ENCODE measurements at places on chromosomes 2 and 18.

- no peak for DNase-seq
These were observed 207.3 kb downstream of the TRIB2 start for GRCh38 chr2:12923907-12924610.

DNA sequence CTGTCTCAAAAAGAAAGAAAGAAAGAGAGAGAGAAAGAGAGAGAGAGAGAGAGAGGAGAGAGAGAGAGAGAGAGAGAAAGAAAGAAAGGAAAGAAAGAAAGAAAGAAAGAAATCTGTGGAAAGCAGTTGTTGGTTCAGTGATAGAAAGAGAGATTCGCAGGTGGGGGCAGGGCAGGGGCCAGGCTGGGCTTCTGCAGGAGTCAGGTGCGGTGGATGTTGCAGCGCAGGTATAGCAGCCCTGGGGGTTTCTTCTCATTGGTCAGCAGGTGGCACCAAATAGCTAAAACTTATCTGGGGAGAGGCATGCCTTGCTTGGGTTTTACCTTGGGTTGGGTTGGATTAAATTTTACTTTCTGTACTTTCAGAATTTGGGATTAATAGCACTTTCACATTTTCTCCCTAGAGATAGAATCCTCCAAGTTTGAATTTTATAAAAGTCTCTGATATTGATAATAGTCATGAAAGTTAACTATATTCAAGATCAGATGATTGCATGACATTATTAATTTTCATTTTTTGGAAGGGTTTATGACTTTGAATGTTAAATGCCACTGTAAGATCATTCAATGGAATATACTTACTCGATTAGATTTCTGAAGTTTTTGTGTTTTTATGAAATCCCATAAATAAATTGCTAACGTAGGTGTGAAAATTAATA lies 66.6 kb downstream of the SPTBN1 start:
- DNase-seq, result no peak

GRCh38 chr2:151614606-151615306 lies 119.5 kb downstream of the NEB start:
- DNase-seq, result no peak

DNA sequence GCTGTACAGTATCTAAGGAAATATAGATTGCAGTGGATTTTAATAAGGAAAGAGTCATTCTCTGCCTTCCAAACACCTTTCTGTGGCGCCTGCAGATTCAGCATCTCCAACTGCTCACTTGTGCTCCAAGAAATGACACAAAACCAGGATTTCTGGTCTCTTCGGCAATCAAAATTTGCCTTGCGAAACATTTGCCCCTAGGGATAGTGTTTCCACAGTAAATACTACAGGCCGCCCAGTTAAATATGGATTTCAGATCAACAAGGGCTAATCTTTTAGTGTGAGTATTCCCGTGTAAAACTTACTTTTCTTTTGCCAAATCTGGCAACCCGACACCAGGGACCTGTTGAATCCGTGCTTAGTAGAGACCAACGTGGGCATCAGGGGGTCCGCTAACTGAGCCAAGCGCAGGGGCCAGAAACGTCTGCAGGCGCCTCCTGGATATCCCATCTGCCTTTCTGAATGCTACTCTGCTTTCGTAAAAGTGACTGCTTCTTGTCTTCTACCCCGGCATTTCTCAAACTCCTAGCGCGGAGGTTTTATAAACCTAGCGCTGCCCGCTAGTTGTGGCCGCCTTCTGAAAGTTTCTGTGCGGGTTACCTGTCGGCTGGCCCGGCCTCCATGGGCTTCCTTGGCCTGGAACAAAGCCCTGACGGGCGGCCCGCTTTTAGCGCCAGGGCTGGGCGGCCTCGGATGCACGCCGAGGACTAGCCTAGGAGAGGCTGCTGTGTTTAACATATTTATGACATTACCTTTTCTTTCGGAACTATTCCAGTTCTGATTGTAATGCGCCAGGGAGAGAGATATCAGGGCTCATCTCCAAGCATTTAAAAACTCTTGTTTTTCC lies 2.5 kb downstream of the CYP1B1 start:
- no peak for DNase-seq

DNA sequence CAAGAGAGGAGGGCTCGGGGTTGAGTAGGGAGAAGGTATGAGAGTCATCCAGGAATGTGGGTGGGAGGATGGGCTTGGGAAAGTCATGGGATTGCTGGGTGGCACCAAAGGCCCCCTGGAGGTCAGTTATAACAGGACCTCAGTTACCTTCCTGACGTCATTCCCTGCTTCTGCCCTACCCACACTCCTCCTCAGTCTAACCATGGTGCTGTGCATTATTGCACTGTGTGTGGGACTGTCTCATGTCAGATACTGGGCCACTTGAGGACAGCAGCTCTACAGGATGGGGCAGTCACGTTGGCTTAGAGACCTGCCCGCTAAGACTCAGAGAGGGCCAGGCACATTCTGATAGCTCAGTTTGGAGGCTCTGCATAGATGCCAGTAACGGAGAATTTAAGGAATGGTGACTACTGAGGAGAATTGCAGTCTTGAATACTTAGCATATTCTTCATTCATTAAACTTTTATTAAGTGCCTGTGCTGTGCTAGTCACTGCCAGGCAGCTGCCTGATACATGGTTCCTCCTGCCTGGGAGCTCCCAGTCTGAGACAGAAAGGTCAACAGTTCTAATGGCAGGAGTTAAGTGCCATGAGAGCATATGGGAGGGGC lies 90.5 kb downstream of the LAMA3 start:
- no peak for DNase-seq

DNA sequence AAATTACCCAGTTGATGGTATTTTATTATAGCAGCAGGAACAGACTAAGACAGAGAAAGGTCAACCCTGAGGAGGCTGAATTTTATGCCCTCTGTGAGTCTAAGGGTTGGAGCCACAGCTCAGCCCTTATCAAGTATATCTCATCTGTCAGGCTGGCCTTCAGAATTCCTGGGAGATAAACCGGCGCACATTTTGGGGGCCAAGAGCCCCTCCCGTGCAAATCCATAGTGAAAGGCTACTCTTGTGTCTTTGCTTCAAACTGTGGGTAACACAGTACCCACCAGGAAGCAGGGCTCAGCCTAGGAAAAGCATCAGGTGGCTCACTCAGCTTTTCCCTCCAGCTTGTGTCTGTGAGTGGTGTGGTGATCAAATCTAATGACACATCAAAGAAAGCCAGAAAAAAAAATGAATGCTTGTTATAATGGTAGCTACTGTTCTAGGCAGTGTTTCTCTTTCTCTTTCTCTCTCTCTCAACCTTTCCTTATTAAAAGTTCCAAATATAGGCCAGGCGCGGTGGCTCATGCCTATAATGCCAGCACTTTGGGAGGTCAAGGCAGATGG lies 25.0 kb upstream of the ASXL2 start:
- no peak for DNase-seq

- no peak for DNase-seq
These were observed 109.2 kb downstream of the DYSF start for GRCh38 chr2:71562518-71562917.

- peak; percentile 55 for DNase-seq
These were observed 75.7 kb upstream of the TFCP2L1 start for GRCh38 chr2:121360566-121361300.

GRCh38 chr2:58291726-58292438 lies 50.8 kb upstream of the FANCL start:
- no peak for DNase-seq

DNA sequence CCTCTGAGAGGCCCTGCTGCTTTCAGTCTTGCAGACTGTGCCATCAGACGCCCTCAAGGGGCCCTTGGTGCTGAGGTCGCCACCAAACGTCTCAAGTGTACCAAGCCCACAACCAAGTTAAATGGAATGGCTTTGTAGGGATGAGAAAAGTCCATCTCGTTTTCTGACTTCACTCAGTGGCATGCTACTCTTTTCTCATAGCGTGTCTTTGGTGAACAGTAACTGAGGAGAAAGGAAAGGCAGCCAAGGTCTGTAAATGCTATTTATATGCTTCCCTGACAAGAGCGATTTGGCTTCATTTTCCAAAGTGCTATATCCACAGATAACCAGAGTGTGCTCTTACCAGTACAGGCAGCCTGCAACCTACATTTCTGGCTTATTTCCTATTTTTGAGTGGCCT lies 123.0 kb downstream of the MTX2 start:
- peak; percentile 32 for DNase-seq

DNA sequence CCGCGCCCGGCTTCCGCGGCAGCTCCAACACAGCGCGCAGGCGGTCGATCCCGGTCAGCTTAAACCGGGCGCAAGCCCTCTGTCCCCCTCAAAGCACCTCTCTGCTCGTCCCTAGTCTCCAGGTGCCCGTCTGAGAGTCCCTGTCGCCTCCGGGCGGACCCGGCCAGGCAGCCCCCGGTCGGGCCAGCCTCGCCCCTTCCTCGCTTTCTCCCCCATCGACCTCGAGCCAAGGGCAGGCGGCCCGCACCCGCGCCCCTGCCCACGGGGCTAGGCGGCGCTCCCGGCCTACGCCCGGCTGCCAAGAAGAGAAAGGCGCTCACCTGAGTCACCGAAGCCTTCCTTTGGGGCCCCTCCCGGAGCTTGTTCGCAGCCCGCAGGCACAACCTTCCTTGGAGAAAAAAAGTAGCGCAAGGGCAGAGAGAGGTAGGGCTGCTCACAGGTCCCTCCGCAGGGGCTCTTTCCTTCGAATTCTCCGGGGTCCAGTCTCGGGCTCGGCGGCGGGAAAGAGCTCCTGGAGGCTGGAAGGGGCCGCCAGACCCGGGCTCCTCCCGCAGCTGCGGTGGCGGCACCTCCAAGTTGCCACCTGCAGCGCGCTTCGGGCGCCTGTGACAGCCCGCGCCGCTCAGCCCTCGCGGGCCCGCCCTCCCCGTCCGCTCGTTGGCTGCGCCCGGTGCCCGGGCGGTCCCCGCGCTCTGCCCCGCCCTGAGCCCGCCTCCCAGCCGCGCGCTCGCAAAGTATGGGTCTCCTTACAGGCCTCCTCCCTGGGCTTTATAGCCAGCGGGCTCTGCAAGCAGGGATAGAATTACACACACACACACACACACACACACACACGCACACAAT lies 86.5 kb upstream of the EPB41L3 start:
- DNase-seq, result no peak

DNA sequence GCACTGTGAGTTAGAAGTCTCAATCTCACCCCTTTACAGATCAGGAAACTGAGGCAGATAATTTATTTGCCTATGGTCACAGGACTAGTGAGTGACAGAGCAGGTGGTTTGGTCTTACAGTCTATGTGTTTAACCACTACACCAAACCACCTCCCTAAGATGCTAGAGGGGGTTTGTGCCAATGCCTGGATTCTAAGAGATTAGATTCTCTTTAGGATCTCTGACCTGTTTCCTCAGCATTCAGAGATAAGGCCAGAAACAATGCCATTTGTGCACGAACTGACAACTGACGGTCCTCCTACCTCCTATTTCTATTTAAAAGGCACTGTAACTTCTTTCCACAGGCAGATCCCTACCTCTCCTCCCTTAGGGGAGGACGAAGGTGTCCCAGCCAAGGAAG lies 2.3 kb upstream of the SLC20A1 start:
- DNase-seq, result no peak

DNA sequence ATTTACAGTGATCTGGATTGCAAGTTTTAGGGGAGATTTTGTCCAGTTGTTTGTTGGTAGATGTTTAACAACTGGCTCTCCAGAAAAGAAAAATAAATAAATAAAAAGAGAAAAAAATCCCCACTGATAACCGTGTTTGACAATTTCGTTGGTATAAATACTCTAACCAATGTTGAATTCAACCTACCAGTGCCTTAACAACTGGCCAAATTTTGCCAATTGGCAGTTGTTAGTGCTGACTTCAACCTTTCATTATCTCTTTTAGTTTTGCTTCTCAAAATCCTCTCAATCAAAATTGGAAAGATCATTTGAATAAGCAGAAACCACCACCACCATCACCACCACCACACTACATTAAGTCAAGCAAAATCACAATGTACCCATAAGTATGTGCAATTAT lies 490.3 kb downstream of the PIK3C3 start:
- no peak for DNase-seq

DNA sequence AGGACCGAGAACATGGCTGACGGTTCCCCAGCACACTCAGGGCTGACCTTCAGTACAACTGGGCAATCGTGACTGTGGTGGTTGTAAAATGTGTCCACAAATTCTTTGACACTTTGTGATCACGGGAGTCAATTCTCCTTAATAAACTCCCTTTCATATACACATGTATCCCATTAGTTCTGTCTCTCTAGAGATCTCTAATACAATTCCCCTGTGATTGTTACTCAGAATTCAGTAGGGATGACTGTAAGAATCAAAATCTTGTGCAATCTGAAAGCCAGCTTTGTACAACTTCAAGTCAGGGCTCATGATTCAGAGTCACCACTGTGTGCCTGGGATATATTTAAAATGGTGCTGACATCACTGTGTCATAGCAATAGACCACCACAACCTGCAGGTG lies 89.5 kb upstream of the LMAN1 start:
- peak; percentile 30 for DNase-seq

- no peak for DNase-seq
These were observed 47.3 kb upstream of the OTX1 start for GRCh38 chr2:63003351-63003750.

DNA sequence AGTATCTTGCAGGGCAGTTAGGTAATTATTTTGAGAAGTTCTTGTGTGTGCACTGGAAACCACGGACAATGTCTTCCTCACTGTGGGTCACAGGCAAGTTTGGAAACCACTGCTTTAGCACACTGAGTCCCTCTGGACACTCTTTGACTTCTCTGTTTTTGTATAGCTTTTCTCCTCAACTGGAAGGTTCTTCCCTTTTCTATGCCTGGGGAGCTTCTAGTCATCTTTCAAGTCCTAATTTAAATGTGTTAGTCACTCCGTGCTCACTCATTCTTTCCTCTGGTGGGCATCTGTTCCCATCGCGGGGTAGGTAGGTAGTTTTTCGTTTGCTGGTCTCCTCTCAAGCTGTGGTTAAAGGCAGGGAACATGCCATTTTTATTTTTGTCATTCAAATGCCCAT lies 32.1 kb downstream of the E2F6 start:
- DNase-seq, result no peak

DNA sequence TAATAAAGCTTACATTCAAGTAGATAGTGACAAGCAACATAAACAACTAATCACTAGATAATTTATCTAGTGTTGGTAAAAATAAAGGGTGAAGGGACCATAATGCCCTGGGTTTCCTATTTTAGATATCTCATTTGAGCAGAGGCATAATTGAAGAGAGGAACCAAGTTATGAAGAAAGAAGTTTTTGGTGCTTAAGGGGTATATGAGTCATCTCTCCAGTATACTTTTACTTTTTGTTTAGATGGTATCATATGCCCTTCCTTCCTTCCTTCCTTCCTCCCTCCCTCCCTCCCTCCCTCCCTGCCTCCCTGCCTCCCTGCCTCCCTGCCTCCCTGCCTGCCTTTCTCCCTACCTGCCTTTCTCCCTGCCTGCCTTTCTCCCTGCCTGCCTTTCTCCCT lies 1053.5 kb upstream of the CELF4 start:
- no peak for DNase-seq
